ENCODE measurements at places on chromosomes 2 and 18.

DNA sequence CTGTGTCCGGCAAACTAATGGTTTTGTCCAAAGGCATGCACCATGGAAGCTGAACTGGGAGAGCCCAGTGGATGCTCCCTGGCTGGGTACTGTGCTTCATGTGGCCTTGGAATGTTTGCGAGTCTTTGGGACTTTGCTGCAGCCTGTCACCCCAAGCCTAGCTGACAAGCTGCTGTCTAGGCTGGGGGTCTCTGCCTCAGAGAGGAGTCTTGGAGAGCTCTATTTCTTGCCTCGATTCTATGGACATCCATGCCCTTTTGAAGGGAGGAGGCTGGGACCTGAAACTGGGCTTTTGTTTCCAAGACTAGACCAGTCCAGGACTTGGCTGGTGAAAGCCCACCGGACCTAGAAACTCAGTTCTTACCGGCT lies 1.7 kb downstream of the MARS2 start:
- no peak for DNase-seq

GRCh38 chr2:224596289-224596688 lies 11.1 kb upstream of the CUL3 start:
- DNase-seq, result no peak

DNA sequence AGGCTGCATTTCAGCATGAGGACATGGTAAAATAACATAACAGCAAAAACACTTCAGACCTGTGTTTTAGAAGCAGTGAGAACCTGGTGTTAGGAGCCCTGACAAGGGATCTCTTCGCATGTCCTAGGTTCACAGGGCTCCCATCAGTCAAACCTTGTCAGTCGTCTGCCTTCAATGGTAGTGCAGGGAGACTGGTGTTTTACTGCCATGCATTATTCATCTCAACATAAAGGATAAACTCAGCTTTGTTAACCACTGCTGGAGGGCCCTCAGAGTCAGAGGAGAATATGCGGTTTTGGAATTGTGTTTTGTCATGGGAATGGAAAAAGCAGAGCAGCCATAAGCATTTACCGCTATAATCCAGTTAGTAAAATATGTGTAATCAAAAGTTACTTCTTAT lies 275.9 kb upstream of the GCFC2 start:
- no peak for DNase-seq

DNA sequence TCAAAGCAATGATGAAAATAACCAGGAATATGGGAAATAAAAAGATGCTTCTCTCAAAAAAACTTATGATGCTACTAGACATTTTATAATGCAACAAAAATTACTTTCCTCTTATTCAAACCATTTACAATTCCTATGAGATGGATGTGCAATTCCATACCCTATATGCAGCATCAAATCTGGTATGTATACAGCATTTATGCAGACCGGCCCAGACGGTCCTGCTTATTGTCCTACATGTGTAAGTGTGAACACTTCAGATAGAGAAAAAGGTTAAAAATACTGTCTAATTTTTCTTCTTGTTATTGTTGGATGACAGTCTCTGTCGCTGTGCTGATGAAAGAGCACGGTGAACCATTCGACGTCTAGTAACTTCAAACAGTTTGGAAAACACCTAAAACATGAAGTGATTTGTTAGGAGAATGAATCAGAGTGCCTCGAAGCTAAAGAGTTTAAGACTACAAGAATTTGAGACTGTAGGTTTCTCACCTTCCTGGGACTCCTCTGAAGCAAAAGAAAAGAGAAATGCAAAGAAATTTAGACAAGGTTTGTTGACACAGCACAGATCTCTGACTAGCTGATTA lies 80.8 kb downstream of the ATL2 start:
- DNase-seq, result no peak

GRCh38 chr2:134897932-134898331 lies 20.7 kb upstream of the CCNT2 start:
- DNase-seq, result no peak

GRCh38 chr2:177753682-177754491 lies 318.7 kb downstream of the PDE11A start:
- DNase-seq, result no peak

GRCh38 chr2:169349535-169349934 lies 12.8 kb downstream of the LRP2 start:
- DNase-seq, result no peak

Measured in stimulated activated CD4-positive, alpha-beta T cell treated with anti-CD3 and anti-CD28 coated beads, TNF-alpha, amount 100 ng/mL, for 48 hours (primary cell).